Endodermal cell (in vitro differentiated cells): ENCODE measurements at places on chromosomes 7 and 10. TPM values are rescaled to one million over a fixed set of nuclear protein-coding genes. Genes with fewer than 3 reads are reported as not detected.

GRCh38 chr7:84916161-84916560, 270.7 kb downstream of the SEMA3D start:
- no peak for DNase-seq

DNA sequence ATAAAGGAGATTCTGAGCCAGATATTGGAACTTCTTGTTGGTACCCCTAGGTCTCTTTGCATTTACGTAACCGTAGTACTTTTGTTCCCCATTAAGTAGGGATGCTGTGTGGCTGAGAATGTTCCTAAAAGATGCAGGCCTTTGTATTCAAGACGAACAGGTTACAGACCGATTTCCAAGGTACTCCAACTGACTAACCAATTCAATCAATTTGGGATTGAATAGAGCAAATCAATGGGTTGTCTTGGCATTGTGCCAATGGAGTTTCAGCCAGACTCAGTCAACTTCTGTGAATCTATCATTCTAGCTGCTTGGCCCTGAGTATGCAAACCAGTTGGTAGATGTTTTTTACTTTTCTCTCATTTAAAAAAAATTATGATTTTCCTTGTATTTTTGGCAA, 347.3 kb upstream of the NPVF start:
- DNase-seq: no peak

MNX1 gene
- 14.1 and 14.5 TPM in 2 replicates for total RNA-seq

GIMAP5 gene
- not detected in 2 replicates for total RNA-seq

C10orf62 gene
- not detected in 2 replicates for total RNA-seq
